ENCODE measurements at places on chromosomes 7 and 10.

- DNase-seq = peak; percentile 49
Observed at GRCh38 chr7:44693641-44694313, 54.9 kb upstream of the ZMIZ2 start.

GRCh38 chr7:65287023-65287422 lies 86.6 kb upstream of the ZNF92 start:
- DNase-seq = no peak

DNA sequence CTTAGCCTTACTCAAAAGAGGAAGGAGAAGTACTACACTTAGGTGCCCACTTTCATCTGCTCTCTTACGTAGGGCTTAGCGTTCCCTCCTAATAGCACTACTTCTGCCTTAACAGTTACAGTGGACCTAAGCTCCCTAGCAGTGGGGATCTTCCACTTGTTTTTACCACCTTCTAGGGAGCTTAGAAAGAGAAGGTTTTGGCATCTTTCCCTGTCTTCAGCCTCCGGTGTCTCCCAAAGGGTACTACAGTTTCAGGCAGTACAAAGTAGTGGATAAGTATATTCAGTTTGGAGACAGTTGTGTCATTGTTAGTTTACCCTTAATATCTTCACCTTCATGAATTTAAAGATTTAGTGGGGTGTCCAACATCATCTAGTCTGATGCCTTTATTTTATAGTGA lies 14.6 kb downstream of the CHRM2 start:
- DNase-seq = no peak

DNA sequence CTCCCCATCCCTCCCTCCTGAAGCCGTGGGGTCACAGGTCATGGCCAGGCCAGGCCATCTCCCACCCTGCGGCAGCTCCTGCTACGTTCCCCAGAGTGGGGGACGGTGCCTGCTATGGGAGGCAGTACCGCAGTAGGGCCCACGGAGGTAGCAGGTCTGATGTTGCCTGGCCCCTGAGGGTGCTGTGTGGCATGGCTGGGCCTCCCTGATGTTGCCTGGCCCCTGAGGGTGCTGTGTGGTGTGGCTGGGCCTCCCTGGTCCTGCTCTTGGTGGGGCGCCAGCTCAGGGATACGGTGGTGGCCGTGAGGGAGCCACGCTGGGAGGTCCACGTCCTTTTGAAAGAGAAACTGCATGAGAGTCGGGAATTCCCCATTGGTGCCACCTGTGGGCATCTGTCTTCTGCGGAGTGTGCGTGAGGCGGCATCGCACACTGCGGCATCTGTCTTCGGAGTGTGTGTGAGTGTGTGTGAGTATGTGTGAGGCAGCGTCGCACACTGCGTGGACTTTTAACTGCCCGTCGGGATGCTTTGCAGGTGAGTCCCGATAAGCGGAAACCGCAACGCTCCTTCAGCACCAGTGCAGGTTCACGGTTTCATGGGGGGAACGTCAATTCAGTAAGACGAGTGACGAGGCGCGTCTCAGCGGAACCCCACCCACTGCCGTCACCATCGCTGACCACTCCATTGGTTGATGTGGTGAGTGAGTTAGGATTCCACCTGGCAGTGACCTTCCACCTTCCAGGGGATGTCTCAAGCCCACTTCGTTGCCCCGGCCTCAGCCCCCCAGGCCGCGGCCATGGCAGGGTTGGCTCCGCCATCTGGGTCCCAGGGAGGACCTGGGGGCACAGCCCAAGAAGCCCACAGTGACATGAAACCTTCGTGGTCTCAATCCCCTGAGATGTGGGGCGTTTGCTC lies 51.2 kb upstream of the CFAP46 start:
- no peak for DNase-seq

Measured in smooth muscle cell of the brain vasculature (primary cell).